Left renal pelvis (tissue), 4 donors: ENCODE measurements at places on chromosomes 11 and 22. TPM values are rescaled to one million over a fixed set of nuclear protein-coding genes. Genes with fewer than 3 reads are reported as not detected.

Gene SCGB1C1
- polyA plus RNA-seq = not detected

Gene MRGPRX3
- polyA plus RNA-seq = not detected

Gene KCNK7
- polyA plus RNA-seq = 0.40 TPM

DNA sequence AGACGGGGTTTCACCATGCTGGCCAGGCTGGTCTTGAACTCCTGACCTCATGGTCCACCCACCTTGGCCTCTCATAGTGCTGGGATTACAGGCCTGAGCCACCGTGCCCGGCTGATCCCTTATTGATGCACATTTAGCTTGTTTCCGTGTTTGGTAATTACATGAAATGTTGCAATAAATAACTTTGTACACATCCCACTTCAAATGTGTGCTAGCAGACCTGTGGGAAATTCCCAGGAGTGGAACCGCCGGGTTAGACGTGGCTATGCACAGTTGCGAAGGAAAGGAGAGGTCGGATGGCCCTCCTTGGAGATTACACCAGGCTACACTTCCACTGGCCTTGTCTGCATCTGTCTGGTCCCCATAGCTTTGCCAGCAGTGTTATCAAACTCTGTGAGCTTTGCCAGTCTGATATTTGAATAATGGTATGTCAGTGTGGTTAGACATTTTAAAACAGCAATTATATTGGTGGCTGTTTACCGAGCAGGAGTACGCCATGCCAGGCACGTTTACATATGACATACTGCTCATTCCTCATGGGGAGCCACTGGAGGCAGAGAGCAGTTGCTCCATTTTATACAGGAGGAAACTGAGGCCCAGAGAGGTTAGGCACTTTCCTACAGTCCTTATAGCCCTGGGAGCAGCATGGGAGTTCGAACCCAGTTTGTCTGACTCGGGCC, 27.2 kb upstream of the SYT7 start:
- DNase-seq = no peak

DNA sequence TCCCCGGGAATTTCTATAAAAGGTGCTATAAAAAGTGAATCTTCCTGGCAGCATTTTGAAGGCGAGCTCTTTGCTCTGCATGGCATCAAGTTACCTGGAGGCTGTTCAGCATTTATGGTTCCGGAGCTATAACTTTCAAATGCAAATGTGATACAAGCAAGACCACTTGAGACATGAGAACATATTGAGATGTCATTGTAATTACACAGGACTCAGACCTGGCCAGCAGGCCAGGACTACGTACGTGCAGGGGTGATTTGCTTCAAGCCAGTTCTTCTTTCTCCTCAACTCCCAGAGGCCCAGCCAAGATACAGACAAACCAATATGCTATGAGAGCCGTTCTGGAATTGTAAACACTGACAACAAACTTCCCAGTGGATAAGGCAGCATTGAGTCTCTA, 227.4 kb upstream of the FAT3 start:
- no peak for DNase-seq

- DNase-seq = no peak
These were observed 10.3 kb downstream of the APOL4 start for GRCh38 chr22:36191106-36191836.

DNA sequence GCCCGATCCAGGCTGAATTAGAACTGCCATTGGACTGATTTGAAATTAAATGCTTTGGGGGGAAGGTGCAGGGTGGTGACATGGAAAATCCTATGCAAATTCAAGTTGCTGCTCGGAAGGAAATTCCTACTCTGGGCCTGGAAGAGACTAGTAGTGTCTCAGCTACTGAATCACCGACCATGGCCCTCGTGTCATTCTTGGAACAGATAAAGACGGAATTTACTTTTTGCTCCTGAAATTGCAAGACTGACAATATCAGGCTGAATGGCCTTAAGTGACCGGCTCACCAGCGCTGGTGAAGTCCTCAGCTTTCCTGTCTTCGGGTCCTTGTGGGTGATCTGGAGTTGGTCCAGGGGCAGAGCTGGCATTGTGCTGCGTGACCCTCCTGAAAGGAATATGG, 6.1 kb downstream of the ASCC2 start:
- DNase-seq = no peak

DNA sequence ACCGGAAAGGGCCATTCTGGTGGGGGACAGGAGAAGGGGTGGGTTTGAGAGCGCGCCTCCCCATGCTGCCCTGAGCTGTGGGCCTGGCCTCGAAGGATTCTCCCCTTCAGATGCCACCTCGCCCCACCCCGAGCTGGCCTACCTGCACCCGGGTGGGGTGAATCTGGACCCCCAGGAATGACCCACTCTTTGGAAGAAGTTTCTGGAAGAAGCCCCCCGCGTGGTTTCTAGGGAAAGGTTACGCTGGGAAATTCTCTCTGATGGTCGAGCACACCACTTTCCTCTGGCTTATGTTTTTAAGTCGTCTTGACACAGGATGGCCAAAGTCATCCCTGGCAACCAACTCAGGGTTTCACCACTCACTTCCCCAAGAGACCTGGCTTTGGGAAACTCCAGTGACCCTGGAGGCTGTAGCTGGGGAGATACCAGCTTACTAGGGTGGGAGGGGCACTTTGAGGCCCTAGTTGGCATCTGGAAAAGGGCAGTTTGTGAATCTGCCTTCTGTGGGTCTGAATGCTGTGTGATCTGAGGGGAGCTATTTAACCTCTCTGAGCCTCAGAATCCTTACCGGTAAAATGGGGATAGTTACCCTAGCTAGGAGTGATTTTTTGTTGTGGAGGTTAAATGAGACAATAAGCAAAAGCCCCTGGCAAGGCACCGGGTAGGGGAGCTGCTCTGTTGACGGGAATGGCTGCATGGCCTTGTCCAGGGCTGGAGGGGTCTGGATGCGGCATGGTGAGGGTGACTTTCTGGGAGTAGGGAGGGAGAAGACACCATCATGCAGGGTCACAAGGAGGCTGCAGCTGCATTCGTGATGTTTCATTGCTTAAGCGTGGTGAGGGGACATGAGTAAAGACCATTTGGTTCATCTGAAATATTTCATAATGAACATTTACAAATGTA, 45.3 kb upstream of the ACCSL start:
- DNase-seq = no peak

DNA sequence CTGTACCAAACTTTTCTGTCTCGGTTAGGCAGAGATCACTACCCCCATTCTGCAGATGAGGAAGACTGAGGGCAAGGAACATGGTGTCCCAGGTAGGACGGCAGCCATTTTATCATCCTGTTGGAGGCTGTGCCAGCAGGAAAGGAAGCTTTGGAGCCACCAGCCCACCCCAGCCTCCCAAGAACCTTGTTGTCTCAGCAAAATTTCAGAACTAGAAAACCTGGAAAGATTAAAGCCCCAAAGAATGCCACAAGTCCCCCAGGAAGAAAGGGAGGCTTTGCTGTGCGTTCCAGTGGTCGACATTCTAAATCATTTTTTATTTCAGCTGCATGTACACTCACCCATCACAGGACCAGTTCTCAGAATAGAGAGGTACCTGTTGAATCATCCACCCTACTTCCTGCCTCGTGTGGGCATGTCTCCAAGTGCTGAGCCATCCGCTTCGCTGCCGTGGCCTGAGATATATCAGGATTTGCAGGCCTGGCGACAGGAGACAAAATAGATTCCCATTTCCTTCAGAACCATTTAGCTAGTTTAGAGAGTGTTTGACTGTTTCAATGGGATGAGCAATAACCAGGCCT, 13.0 kb upstream of the EIF3D start:
- no peak for DNase-seq

DNA sequence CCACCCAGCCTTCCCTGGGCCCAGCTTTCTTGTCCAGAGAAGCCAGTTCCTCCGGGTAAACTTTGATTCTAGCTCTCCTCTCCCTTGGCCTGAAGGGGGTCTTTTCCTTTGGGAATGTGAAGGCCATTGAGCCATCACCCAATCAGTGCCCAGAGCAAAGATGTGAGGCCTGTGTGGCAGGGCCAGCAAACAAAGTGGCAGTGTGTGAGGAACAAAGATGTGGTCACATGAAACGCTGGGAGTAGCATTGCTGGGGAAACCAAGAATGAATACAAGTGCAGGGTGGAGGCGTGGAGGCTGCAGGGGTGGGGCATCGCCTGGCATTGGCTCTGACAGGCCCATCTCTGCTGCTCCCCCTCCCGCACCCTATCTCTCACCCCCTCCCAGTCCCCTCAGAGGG, 91.9 kb upstream of the BID start:
- no peak for DNase-seq

DNA sequence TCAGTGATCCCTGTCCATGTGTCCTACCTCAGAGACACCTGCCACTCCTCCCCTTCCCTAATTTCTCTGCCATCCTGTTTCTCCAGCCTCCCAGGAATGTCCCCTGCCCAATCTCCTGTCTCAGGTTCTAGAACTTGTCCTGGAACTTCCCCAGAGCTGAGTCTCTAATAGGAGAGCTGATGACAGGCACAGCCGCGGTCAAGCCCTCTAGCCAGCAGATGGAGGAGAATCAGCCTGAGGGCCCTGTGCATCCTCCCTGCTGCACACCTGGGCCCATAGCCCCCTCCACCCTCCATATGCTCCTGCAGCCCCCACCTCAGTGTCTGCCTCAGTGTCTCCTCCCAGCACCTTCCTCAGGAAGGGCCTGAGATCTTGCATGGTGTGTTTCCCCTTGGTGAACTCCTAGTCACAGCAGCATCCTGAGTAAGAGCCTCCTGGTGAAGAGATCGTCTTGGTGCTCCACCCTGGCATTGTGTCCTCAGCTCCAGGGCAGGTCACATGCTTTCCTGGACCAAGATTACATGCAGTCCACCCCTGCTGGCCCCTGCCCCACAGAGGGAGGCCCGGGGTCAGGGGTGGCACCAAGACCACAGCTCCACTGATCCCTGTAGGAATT, 43.9 kb upstream of the VPREB1 start:
- DNase-seq = no peak
